CD4-positive, alpha-beta memory T cell (primary cell): ENCODE measurements at places on chromosomes 1 and 21. TPM values are rescaled to one million over a fixed set of nuclear protein-coding genes. Genes with fewer than 3 reads are reported as not detected.

Gene CR1L
- not detected for total RNA-seq

Gene CYP4B1
- total RNA-seq: not detected

Gene NCAM2
- total RNA-seq: not detected

Gene ADAMTS5
- total RNA-seq: not detected

Gene DCDC2B
- total RNA-seq: not detected

GRCh38 chr1:97044159-97044760 is 322.7 kb downstream of the PTBP2 start:
- no peaks in the 10 kb centered on the region for H3K27me3 ChIP-seq
- H3K27ac ChIP-seq: no peak overlapping the region
- no peak overlapping the region for H3K4me3 ChIP-seq
- no peaks in the 10 kb centered on the region for H3K36me3 ChIP-seq
- peaks cover 6% of the 10 kb centered on the region for H3K4me1 ChIP-seq

GRCh38 chr1:156706657-156707416 is 1.5 kb upstream of the CRABP2 start:
- peak overlapping the region; percentile 63 for H3K4me3 ChIP-seq
- DNase-seq: no peak
- peaks cover 6% of the 10 kb centered on the region for H3K27me3 ChIP-seq
- no peaks in the 10 kb centered on the region for H3K36me3 ChIP-seq

DNA sequence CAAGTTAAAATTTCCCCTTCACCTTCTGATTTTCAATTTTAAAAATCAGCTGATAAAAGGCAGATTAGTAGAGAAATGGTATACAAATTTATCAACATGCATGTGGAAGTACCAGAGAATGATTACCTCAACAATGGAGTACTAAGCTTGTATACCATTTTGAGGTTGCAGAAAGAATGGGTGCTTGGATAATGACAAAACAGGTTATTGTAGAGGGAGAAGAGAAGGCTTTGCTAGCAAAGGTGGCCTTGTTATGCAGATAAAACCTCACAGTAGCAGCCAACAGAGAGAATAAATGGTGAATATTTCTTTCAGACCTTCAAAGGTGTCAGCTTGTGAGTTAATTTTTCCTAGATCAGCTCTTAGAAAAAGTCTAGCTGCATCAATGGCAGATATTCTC is 1174.9 kb upstream of the ADGRL4 start:
- no peaks in the 10 kb centered on the region for H3K27me3 ChIP-seq
- H3K4me3 ChIP-seq: no peak overlapping the region
- H3K27ac ChIP-seq: no peak overlapping the region

- H3K27me3 ChIP-seq: no peaks in the 10 kb centered on the region
- DNase-seq: no peak
These were observed 3.9 kb upstream of the ZBED6 start for GRCh38 chr1:203791498-203791897.

DNA sequence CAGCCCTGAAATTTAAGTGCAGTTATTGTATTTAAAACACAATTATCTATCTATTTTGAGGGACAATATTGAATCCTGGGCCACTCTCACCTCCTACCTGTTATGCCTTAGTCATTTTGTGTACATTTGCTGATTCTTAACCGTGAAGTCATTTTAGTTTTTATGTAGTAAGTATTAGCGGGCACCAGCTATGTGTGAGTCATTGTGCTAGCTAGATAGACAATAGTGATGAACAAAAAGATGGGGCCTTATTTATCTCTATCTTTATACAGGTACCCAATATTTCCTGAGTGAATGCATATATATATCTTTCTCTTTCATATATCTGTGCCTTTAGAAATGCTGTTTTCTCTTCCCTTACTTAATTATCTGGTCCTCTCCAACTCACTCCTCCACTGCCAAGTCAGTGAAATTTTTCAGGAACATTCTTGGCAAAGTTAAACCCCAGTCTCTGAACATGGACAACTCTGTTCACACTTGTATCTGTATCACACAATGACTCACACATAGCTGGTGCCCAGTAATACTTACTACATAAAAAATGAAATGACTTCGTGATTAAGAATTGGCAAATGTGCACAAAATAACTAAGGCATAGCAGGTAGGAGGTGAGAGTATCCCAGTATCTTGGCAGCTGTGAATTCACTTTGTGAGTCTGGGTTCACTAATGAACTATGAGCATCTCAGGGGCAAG is 166.0 kb upstream of the C8B start:
- H3K4me1 ChIP-seq: no peaks in the 10 kb centered on the region
- no peak overlapping the region for H3K4me3 ChIP-seq
- no peaks in the 10 kb centered on the region for H3K36me3 ChIP-seq
- no peak for DNase-seq
- no peak overlapping the region for H3K27ac ChIP-seq

- H3K27me3 ChIP-seq: no peaks in the 10 kb centered on the region
- H3K27ac ChIP-seq: peak overlapping the region; percentile 84
- H3K36me3 ChIP-seq: no peaks in the 10 kb centered on the region
- H3K4me3 ChIP-seq: peak overlapping the region; percentile 100
These were observed 1.2 kb downstream of the ATP2B4 start for GRCh38 chr1:203627851-203628200.

DNA sequence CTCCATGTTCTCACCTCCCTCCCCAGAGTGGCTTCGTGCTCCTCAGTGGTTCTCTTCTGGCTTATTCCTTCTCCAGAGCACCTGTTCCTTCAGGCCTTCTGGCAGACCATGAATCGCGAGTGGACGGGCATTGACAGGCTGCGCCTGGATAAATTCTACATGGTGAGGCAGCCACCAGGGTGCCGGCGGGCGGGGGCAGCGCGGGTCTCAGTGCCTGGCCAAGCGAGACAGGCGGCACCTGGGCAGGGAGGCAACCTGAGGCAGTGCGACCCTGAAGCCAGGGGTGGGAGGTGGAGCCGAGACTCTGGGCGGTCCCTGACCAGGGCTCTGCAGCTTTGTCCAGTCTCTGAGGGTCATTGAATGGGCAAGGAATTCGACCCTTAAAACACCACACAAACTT is 3.9 kb downstream of the RRP1 start:
- peaks cover 65% of the 10 kb centered on the region for H3K36me3 ChIP-seq
- peaks cover 21% of the 10 kb centered on the region for H3K4me1 ChIP-seq
- no peak overlapping the region for H3K4me3 ChIP-seq
- H3K27me3 ChIP-seq: no peaks in the 10 kb centered on the region
- DNase-seq: no peak
